Stimulated activated CD4-positive, alpha-beta T cell treated with anti-CD3 and anti-CD28 coated beads, Interleukin-2, amount 100 ng/mL, for 48 hours (primary cell): ENCODE measurements at places on chromosomes 5 and 9.

DNA sequence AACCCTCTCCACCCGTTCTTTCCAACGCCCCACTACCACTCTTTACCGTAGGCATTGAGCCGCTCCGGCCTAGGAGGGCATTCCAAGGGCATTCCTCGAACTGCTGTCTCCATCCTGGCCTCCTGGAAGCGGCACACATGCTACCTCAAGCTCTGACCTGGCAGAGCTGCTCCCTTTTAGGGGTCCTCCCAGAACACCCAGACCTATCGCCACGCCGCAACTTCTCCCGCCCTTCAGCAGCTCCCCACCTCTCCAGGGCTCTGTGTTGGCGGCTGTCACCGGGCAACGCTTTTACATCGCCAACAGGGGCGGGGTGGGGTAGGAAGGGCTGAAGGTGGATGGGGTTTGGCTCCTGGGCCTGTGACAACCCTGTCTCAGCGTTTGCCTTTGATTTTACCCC is 4.6 kb upstream of the MYORG start:
- no peak for DNase-seq

GRCh38 chr5:163509291-163509951 is 4.0 kb downstream of the MAT2B start:
- no peak for DNase-seq

DNA sequence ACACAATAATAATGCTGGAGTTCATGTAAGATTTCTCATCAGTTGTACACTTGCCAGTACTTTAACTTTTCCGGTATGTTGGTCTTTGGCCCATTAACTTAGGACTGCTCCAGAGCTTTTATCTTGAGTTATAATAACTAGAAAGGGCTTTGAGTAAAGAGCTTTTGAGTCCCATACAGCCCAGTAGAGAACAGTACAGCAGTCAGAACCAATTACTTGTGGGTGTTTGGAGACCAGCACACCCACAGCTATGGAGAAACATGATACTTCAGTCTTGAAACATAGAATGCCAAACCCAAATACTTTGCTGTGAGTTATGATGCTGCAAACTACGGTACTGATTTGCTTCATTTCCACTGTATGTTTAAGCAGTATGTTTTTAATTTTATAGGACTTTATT is 374.3 kb downstream of the CCDC171 start:
- no peak for DNase-seq

DNA sequence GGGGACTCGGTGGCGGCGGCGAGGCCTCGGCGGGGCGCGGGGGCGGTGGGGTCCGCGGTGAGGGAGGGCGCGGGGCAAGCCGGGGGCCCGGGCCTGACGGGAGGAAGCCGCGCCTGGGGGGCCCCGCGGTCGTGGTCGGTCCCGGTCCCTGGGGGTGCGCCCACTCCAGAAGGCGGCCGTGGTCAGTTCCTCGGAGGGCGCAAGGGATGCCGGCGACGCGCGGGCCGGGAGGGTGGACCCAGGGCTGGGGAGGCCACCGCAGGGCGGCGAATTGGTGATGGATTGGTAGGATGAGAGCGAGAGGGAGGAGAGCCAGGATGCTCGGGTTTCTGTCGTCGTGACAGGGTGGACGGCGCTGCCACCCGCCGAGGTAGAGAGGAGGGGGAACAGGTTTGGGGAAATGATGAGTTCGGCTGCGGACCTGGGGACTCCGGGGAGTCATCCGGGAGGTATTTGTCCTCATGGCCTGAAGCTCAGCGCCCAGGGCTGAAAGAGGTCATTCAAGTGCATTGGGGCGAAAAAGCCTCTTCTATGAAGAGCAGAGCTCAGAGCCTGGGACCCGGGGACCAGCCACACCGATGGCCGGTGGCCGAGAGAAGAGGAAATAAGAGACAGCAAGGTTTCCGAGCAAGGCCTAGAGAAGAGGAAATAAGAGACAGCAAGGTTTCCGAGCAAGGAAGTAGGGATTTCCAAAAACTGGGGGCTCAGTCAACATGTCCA is 557 bp downstream of the GNG10 start:
- DNase-seq: peak; percentile 21

GRCh38 chr5:83547161-83547560 is 75.6 kb downstream of the VCAN start:
- DNase-seq: no peak

GRCh38 chr5:92380069-92380770 is 997.1 kb upstream of the ARRDC3 start:
- DNase-seq: no peak

GRCh38 chr5:179397516-179397915 is 52.3 kb upstream of the ADAMTS2 start:
- DNase-seq: no peak

GRCh38 chr9:8168916-8169438 is 369.4 kb upstream of the DMAC1 start:
- DNase-seq: no peak

DNA sequence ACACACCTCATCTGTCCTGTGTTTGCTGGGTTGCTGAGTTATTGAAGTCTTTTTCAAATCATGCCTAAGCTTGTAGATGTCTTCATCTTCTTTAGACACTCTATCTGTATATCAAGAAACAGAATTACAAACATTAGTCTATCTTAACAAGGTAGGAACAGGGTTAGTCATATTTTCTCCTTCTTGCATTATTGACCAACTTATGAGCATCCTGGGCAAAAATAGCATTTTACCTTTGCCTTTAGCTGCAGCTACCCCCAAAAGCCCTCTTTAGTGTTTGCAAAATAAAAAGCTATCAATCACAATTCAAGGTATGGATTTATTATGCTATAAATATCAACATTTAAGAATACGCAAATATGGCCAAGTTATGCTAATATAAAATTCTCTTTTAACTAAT is 3.4 kb downstream of the PLK2 start:
- DNase-seq: no peak

- no peak for DNase-seq
Observed at GRCh38 chr5:146778795-146779194, 99.8 kb downstream of the PPP2R2B start.

DNA sequence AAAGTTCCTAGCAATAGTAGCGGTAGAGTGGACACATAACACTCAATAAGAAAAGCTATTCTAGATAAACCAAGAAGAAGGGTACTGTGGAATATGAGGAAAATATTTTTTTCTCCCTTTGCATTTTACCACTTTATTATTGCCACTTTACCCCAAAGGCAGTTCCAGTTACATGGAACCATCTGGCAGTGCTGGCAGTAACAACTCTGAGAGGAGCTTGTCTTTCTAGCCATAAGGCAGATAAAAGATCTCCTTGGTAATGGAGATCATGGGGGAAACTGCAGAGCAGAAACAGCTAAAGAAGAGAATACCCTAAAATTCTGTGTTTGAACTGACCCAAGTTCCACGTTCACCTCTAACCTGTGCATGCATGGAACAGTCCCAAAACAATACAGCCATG is 38.5 kb downstream of the UBTD2 start:
- no peak for DNase-seq

GRCh38 chr9:96486386-96487028 is 36.5 kb downstream of the HABP4 start:
- DNase-seq: no peak

GRCh38 chr5:124195411-124195810 is 551.0 kb downstream of the ZNF608 start:
- no peak for DNase-seq

DNA sequence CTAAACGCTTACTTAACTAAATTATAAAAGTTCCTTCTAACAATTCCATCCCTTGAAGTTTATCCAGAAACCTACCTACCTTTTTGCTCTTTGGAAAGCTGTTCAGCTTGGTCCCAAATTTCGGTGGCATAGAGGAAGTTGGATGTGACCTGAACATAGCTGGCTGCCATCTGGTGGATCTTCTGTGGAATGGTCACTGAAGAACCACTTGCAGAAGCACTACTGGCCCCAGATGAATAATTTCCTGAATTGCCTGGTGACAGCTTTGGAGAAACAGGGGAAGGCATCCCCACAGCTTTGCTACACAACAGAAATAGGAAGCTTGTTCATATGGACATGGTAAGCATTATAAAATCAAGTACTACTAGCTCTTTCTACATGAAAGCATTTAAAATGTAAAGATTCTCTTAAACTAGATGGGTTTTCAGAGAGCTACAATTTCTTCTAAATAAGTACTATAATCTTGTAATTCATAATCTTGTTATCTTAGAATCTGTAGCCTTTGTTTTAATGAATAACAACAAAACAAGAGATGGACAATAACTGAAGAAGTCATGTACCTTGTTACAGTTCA is 9.9 kb downstream of the LEAP2 start:
- no peak for DNase-seq

- DNase-seq: no peak
Observed at GRCh38 chr9:122128969-122129343, 30.6 kb downstream of the NDUFA8 start.

DNA sequence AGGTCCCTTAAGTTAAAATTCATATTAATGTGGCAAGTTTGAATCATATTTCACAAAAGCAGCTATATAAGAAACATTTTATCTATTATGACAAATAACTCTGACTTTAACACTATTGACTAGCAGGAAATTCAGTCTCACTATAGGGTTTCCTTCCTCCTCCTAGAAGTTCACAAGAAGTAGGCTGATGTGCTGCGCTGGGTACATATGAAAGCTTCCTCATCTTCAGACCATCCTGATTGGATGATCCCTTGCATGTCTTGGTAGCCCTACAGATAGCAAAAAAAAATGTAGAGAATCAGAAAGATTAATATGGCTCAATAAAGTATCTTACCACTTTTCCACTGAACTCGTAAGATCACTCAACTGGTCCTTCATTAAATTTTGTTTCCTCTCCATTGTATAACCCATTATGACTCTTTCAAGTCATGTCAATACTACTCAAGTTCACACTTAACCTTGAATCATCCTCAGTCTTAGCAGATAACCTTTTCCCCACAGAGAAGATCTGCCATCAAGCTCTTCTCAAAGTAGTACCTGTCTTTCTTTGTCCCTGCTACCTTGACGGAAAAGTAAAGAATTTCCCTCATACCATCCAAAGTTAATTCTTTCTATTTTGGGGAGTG is 11.5 kb upstream of the PSIP1 start:
- no peak for DNase-seq

DNA sequence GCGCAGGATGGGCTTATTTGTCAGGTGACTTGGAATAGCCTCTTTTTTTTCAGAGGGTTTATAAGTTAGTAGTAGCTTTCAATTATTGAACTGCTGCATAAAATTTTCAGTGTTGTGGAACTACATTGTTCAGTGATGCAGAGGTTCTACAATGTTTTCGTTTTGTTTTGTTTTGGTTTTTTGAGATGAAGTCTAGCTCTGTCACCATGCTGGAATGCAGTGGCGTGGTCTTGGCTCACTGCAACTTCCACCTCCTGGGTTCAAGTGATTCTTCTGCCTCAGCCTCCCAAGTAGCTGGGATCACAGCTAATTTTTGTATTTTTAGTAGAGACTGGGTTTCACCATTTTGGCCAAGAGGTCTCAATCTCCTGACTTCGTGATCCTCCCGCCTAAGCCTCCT is 22.0 kb downstream of the NUP188 start:
- DNase-seq: no peak

DNA sequence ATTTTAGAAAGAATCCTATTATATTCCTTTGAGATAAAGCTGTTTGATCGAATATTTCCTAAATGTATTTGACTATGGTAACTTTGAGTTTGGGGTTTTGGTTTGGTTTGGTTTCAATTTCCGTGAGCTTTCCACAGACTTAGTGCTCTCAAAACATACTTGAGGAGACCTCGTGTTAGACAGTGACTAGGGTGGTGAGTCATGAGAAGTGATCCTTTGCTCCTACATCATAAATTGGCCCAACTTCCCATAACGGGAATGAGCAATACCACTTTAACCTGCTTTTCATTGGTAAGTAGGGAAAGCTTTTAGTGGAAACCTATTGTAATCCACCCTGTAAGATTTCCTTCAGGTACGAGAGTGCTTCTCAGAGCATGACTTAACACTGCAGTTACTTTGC is 3.8 kb upstream of the RASEF start:
- DNase-seq: no peak

DNA sequence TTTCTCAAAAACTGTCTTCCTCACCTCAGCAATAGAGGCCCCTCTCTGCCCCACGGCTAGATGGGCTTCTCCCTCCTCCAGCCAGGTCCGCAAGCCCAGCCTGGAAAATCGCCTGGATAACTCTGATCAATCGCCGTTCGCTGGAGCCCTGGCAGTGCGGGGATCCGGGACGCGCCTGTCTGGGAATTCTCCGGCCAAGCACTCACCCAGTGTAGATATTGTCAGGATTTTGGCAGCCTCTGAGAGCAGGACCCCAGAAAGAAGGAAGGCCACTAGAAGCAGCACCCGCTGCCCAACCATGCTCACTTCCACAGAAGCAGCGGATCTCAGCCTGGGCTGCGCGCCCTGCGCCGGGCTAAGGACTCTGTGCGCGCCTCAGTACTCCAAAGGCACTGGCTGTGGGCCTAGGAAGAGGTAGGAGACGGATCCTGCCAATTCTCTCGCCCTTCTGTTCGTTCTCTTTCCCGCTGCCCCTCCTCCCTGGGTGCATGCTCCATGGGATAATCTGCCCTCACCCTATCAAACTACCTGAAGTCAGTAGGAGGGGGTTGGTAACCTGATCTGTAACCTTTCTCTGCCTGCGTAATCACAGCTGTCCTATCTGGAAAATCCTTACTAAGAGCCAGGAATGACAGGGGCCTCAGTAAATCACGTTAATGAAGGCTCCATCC is at the start of gene UGT3A1:
TSS of gene UGT3A1 (minus strand) at position 450 of the 671 bp plus-strand sequence. CDS start at position 300, 150 bp downstream.
- DNase-seq: no peak

- DNase-seq: no peak
Observed at GRCh38 chr5:150487199-150488061, 20.5 kb upstream of the NDST1 start.

GRCh38 chr5:4947893-4948536 is 192.1 kb upstream of the ADAMTS16 start:
- no peak for DNase-seq

DNA sequence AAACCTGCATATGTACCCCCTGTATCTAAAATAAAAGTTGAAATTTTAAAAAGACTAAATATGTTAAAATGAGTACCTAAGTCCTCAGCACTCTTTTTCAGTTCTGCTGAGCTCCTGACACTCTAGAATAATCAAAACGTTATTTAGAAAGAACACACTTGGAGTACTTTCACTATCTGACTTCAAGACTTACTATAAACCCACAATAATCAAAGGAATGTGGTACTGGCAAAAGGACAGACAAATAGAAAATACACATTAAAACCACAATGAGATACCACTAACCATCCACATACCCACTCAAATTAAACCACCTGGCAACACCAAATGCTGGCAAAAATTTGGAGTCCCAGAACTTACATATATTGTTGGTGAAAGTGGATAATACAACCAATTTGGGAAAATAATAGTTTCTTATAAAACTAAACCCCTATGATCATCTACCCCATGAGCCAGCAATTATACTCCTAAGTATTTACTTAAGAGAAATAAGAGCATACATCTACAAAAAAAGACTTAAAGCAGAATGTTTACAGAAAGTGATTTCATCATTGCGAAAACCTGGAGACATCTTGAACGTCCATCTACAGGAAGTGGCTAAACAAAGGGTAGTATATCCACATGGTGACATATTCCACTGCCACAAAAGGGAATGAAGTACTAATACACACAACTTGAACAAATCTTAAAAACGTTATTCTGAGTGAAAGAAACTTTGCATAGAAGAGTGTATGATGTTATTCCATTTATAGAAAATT is 12.8 kb upstream of the PRSS3 start:
- no peak for DNase-seq
